ENCODE measurements at places on chromosomes 4 and X.

- no peak for DNase-seq
Measured at GRCh38 chr4:5142726-5143125, 91.4 kb downstream of the STK32B start.

DNA sequence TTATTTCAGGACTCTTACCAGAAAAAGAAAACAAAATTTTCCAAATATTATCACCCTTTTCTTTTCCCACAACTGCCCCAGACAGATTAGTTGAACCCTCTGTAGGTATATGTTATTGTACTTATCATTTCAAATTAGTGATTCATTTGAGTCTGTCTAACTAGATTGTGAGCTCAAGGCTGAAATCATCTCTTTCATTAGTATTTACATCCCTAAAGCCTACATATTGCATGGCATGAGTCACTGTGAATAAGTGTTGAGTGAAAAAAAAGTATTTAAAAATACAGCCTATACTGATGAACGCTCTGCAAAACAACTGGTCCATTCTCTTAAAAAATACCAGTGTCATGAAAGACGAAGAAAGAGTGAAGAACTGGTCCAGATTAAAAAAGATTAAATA, 3.9 kb downstream of the PAGE3 start:
- DNase-seq, result no peak

DNA sequence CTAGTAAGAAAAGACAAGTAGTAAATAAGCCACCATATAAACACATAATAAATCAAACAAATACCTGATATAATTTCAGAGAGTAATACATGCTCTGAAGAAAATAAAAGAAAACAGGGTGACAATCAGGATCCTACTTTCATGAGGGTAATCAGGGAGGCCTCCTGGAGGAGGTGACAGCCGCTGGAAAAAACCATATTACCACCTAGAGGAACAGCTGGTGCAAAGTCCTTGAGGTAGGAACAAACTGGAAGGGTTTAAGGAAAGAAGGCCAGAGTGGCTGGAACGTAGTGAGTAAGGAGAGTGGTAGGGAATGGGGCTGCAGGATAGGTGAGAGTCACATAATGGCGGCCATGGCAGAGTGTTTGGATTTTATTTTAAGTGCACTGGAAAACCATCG, 19.1 kb upstream of the PLAC1 start:
- DNase-seq, result no peak

DNA sequence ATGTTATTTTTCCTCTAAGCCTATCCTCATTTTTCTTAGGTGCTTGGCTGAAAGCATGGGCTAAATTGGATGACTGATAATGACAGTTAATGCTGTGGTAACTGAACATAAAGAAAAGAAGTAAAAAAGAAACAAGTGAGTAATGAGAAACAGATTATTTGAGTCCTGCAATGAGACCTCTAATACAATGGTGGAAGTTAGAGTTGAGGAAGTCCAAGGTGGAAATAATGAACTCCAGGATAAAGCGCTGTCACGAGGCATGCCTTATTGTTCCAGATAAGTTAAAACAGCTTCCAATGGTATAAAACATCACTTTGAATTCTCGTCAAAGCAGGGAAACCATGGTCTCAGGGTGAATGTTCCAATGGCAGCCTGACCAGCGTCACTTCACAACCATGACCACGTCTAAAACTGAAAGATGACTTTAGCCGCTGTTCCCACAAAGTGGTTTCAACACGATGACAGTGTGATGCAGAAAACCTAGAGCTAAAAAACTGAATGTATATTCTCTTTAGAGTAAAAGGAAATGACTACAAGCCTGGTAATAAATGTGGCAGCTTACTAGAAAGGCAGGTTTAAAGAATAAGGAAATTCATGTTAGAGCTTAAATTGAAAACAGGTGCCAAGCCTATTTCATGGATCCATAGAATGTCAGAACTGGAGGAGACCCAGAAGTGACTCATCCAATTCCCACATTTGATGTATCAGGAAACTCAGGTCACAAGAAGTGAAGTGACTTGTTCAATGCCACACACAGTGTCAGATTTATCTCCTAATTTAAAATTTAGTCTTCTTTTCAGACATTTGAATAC, 202.6 kb upstream of the GYPA start:
- no peak for DNase-seq

GRCh38 chrX:132393485-132393884, 95.4 kb downstream of the MBNL3 start:
- no peak for DNase-seq

GRCh38 chr4:17688011-17688441, 73.6 kb downstream of the MED28 start:
- no peak for DNase-seq

- no peak for DNase-seq
Measured at GRCh38 chrX:114075073-114075673, 508.7 kb upstream of the HTR2C start.

GRCh38 chr4:55947254-55947882, 1.4 kb upstream of the CEP135 start:
- no peak for DNase-seq

- DNase-seq, result no peak
Measured at GRCh38 chrX:107880054-107880610, 54.5 kb downstream of the MID2 start.

DNA sequence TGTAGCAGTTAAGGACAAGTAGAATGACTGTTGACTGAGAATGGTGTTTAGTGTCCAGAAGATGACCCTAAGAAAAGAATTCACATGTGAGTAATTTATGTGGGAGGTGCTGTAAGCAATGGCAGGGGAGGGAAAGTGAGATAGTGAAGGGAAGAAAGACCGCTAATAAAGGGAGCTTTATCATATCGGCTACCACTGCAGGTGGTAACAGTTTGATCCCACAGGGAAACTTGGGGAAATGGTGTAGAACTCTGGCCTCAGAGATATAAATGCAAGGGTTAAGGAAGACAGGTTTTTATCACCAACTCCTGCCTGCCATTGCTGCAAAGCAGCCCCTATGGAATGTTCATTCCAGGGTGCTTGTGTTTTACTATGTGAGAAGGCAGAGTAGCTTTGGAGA, 489.6 kb downstream of the STPG2 start:
- no peak for DNase-seq

- DNase-seq, result no peak
Measured at GRCh38 chr4:76723373-76723772, 174.6 kb downstream of the SOWAHB start.

DNA sequence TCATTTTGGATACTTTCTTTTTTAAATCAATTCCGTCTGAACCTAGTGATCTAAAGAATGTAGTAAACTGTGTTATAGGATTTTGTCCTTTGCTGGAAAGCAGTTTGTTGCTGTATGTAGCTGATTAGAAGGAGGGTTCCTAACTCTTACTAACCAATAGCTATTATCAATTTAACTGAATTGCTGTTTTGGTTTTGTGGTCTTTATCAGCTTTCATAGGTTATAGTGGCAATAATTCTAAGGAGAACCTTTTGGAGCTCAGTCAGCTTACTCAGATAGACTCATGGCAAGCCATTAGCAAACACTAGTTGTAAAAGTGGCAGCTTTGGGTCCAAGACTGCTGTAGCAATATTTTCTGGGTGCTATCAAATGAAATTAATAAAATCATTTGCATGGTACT, 29.6 kb downstream of the SH3BGRL start:
- DNase-seq, result no peak

DNA sequence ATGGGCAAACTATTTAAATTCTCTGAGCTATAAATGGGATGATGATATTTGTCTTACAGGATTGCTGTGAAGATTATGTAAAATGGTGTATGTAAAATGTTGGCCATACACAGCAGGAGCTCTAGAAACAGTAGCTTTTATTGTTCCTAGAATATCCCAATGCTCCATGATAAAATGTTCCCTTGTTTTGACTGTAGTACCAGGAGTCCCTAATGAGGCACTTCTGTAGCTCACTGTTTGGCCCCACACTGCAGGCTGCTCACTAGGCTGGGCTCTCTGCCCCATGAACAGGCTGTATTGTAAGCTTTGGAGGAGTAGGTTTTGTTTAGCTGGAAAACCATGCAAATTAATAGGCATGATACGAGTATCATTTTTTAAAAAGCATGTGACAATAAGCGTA, 3.3 kb upstream of the FGA start:
- no peak for DNase-seq

- DNase-seq, result no peak
Measured at GRCh38 chr4:76806346-76806745, 91.6 kb downstream of the SOWAHB start.

DNA sequence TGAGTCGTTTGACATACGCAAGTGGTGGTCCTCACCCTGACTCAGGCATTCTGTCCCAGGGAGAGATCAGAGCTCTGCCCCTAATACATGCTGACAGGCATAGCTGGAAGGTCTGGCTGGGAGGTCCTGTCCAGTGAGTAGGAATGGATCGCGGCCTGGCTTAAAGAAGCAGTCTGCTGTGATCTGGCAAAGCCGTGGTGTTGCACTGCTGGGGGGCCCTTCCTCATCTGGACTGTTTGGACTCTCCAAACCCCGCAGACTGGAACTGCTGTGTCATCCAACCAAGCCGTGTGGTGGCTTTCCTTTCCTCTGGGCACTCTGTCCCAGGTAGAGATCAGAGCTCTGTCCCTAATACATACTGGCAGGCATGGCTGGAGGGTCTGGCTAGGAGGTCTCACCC, 64.3 kb upstream of the MAGEB16 start:
- no peak for DNase-seq

DNA sequence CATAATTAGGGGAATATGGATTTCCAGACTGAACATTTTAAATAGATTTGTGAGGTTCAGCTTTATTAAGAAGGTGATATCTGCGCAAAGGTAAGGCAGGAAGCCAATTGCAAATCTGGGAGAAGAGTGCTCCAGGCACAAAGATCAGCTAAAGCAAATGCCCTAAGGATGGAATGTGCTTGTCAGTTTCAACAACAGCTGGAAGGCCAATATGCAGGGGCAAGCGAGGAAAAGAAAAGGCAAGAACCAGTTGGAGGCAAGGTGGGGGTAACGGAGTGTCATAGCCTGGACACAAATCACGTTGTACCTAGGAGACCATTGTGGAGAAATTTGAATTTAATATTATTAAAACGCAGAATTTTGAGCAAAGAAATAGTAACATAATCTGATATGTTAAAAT, 1710.3 kb upstream of the PCDH7 start:
- no peak for DNase-seq

- DNase-seq, result no peak
Measured at GRCh38 chr4:124940387-124940786, 227.9 kb upstream of the ANKRD50 start.

DNA sequence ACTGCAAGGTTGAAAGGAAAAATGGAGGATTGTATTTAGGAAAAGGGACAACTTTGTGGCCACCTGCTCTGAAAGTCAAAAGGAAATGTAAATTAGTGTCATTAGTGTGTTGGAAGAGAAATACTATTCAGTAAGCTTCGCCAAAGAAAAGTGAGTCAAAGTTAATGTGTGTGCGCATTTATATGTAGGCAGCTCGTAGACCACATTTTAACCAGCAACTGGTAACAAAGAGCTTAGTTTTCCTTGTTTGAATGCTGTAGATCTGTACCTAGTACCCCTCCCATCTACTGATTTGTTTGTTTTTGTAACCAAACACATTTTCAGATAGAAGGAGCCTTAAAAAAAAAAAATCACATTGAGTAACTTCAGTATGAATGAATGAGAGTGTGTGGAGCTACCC, 69.3 kb downstream of the GPAT3 start:
- DNase-seq, result no peak

DNA sequence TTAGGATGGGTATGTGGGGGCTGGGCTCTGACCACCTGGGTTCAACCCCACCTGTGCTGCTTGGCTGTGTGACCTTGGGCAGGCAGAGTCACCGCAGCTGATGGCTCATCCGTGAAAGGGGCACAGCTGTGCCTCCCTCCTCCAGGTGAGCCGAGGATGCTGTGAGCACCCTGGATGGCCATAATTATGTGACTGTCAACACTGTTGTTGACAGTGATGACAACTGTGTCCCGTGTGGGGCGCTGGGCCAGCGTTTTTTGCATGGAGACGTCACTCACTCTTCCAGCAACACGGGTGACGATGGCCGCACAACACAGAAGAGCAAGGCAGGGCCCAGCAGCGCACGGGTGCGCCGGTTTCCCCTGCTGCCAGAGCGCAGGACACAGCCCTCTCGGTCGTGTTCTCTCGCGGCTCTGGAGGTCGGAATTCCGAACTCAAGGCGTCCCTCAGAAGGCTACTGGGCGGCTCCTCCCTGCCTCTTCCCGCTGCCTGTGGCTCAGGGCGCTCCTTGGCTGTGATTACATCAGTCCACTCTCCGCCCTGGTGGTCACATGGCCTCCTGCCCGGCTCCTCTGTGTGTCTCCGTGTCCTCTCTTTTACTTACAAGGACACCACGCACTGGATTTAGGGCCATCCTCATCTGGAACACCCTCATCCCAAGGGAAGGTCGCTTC, 1.3 kb downstream of the SH3TC1 start:
- DNase-seq, result no peak

- no peak for DNase-seq
Measured at GRCh38 chr4:111562826-111563225, 582.4 kb upstream of the FAM241A start.

- no peak for DNase-seq
Measured at GRCh38 chr4:128871948-128872347, 62.4 kb downstream of the JADE1 start.

GRCh38 chr4:62130637-62131036, 930.5 kb downstream of the ADGRL3 start:
- no peak for DNase-seq

DNA sequence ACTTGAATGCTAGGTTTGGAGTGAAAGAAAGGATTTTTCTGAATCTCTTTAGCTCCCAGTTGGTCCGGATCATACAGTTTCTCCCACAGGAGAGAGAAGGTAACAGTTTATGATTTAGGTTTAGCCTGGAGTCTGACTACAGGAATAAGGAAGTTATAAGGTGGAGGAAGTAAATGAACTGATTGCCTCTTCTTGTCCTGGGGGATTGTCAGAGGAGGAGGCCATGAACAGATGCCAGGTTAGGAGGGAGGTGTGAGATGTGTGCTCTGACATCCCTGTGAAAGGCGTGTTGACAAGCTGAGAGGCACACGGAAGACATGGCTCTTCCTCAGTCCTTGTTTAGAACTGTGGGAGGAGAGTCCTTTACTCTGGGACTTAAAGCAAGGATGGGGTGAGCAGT, 64.4 kb downstream of the CHRNA9 start:
- DNase-seq, result no peak

GRCh38 chrX:124641737-124642491, 295.6 kb downstream of the SH2D1A start:
- DNase-seq, result no peak

DNA sequence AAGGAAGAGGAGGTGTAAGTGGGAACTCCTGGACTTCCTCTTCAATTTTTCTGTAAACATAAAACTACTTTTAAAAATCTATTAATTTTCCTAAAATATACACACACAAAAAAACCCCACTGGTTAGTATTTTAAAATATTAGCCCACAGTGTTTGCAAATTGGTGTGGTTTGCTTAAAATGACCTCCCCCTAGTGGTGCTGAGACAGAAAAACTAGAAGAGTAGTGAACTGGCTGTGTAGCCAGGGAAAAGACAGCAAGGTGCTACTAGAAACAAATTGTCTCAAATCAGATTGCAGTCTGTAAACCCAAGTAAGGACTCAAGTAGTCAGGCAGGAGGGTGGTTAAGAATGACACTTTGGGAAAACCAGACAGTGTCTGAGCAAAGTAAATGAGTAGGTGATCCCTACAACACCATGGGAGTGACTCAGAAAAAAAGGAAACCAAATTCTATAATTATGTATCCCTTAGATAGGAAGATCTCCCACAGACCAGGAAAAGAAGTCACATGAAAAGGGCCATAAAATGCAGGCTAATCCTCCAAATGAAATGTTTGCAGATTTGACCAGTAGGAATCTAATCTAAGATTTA, 26.0 kb downstream of the AMTN start:
- no peak for DNase-seq
